ENCODE measurements at places on chromosomes 6 and 20. TPM values are rescaled to one million over a fixed set of nuclear protein-coding genes. Genes with fewer than 3 reads are reported as not detected.

Gene SSTR4
- total RNA-seq = not detected

Gene MKKS
- total RNA-seq = 4.3 TPM

Gene ALDH8A1
- 0.21 TPM for total RNA-seq

Gene LHFPL5
- not detected for total RNA-seq

Gene ROS1
- 0.24 TPM for total RNA-seq

Gene PCK1
- not detected for total RNA-seq

Gene HLA-DOB
- total RNA-seq = 0.72 TPM

Gene MEI4
- 0.24 TPM for total RNA-seq

Gene TMEM74B
- total RNA-seq = 2.4 TPM

Gene PYGB
- total RNA-seq = 357 TPM

Gene RTF2
- 63.4 TPM for total RNA-seq

Gene LGSN
- total RNA-seq = not detected

Gene ABHD16B
- not detected for total RNA-seq

Measured in tracheal epithelial cell (primary cell).